ENCODE measurements at places on chromosomes 4 and X.

DNA sequence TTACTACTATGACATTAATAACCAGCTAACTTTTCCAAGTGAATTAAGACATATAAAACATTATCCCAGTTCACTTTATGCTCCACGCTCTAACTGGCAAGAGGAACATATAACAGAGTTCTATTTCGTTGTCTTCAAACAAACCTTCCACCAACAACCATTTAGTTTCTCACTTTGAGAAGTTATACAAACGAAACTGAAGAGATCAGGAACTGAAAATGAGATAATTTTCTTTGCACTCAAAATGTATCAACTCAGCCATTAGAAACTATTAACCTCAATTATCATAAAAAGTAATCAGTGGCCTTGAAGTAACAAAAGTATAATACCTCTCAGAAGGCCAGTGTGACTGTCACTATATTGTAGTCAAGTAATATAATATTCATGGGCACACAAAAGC, 70.1 kb downstream of the CHM start:
- no peak for DNase-seq

GRCh38 chr4:110075083-110075738, 123.2 kb downstream of the ELOVL6 start:
- DNase-seq: no peak

DNA sequence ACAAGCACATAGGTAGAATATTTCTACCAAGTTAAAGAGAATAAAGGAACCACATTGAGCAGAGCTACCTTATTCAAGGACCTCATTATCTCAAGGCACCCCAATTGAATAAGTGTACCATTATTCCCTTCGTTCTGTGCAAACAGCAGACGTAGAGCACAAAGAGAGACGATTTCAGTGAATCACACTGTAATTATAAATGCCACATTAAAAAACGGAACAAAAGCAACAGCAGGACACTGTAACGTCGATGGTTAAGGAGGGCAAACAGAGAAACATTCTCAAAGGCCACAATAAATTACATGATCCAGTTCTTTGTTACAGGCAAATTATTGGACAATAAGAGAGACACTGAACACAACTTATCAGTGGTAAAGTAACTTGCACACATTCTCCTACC, 644.1 kb upstream of the TENM3 start:
- no peak for DNase-seq

DNA sequence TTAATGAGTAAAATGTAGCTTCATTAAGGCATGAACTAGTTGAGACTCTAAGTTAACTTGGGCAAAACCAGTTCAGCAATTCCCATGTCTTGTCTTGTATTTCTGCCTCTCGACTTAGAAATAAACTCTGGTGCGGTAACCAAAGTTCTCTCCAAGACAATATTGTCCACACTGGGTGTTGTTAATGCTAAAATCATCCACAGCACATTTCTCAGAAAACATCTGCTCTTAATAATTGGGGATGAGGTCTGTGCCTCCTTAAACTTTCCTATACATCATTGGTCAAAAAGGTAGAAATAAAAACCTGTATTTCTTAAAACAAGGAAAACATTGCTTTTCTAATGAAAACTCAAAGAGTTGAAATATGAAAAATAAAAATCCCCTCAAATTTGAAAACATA, 32.9 kb upstream of the MID1 start:
- DNase-seq: no peak

DNA sequence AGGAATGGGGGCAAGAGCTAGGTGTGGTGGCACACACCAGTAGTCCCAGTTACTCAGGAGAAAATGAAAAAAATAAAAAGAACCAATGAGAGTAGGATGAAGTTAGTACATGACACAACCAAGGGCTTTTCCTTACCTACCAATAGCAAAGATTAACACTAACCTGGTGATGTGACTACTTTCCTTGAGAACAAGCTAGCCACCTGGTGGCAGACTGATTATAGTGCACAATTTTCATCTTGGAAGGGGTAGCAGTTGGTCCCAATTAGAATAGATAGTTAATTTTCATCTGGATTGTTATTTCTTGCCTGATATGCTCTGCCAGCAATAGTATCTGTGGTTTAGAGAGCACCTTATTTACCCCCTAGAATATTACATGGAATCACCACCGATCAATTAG, 1216.8 kb upstream of the PABPC4L start:
- DNase-seq: no peak

DNA sequence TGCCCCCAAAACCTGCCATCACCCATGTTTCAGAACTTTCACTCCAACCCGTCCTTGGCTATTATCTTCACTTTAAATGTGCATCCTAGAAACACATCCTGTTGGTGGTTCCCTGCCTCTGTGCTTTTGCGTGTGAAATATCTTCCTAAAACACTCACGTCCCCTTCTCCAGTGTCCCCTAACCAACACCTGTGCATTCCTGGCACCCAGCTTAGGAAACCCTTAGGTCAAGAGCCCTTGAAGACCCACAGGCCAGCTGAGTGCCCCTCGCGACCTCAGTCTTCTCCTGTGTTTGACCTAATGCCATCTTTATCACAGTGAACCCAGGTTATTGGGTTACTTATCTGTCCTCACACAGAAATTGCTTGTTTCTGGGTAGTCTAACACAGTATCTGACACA, 117.6 kb downstream of the STK32B start:
- no peak for DNase-seq

GRCh38 chr4:121658125-121658524, 38.7 kb downstream of the ANXA5 start:
- DNase-seq: no peak

Data from omental fat pad (tissue), 4 donors.